ENCODE measurements at places on chromosomes 6 and 20.

GRCh38 chr6:21791581-21791980 is 198.0 kb downstream of the SOX4 start:
- DNase-seq, result no peak

DNA sequence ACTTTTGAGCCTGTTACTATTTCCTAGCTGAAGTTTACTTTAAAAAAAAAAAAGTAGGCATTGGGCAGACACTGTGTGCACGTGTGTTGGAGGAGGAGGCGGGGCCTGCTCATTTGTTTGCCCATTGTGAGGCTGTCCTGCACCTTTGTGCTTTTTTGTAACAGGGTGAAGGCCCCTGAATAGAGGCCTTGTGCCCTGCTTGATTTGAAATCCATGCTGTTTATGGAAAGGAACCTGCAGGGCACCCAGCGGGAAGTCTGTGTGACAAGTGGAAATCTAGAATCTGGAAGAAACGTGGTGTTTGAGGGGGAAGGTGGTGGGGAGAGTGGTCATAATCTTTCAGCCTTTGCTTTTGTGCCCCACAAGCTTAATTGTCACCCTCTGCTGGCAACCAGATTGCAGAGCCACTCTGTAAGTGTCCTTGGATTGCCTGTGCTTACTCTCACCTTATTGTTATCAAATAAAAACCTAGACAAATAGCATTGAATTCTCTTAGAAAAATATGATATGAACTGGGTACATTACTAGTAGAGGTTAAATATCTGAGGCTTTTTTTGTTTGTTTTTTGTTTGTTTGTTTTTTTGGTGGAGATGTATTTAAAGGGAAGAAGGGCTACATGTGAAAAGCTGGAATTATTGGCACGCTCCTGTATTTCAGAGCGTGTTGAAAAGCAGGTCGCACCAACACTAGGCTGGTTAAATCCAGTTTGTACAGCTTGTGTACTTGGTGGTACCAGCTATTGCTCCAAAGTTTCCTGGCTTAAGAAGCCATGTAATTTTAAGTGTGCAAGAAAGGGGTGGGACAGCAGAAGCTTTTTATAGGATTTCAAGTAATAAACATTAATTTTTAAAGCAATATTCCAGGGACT is 156.3 kb downstream of the ARID1B start:
- peak; percentile 77 for DNase-seq

DNA sequence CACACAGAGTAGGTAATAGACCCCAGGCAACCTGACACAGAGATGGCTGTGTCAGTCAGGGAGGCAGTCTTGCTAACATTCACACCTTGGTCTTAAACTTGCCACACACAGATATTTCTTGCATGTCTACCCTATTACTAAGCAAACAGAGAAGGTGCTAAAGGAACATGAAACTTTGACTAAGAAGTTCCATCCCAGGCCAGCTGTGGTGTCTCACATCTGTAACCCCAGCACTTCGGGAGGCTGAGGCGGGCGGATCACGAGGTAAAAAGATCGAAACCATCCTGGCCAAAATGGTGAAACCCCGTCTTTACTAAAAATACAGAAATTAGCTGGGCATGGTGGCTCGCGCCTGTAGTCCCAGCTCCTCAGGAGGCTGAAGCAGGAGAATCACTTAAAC is 222.4 kb upstream of the JARID2 start:
- no peak for DNase-seq

DNA sequence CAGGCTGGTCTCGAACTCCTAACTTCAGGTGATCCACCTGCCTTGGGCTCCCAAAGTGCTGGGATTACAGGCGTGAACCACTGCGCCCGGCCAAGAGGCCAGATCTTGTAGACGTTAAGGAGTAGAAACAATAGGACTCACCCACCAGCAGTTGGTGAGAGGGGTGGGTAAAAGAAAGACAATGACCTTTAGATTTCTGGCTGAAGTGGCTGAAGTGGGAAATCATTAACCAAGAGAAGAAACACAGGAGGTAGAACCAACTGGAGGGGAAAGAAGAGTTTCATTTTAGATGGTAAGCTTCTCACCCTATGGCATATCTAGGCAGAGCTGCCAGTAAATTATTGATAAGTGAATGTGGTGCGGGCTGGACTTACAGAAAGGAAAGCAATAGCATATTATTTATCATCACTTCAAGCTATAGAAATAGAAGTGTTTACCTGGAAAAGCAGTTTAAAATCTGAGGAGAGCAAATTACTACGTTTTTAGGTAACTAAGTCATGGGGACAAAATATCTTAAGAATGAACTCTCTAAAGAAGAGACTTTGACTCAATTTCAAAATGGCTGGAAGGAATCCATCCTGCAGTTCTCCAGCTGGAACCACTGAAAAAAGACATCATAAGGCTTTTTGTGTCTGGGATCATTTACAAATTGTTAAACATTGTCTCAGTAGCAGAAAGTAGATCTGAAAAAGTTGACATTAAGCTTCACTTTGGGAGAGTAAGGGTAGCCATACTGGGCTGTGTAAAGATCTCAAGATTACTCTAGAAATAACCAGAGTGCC is 109.6 kb downstream of the ALDH8A1 start:
- DNase-seq, result no peak

DNA sequence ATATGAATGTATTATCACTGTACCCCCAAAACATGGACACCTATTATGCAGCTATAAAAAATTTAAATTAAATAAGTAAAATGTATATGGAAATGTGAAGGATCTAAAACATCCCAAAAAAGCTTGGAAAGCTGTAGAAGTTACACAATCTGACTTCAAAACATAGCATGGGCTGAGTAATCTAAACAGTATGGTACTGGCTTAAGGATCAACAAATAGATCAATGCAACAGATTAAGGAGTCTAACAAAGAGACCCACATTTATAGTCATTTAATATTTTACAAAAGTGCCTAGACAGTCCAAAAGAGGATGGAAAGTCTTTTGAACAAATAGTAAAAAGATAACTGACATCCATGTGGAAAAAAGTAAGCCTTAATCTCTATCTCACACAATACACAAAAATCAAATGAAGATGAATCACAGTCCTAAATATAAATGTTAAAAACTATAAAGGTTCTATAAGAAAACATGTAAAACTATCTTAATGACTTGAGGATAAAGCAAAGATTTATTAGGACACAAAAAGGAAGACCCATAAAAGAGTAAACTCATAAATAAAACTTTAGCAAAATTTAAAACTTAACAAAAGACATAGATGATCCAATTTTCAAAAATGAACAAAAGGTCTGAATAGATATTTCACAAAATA is 46.8 kb downstream of the RANBP9 start:
- no peak for DNase-seq

DNA sequence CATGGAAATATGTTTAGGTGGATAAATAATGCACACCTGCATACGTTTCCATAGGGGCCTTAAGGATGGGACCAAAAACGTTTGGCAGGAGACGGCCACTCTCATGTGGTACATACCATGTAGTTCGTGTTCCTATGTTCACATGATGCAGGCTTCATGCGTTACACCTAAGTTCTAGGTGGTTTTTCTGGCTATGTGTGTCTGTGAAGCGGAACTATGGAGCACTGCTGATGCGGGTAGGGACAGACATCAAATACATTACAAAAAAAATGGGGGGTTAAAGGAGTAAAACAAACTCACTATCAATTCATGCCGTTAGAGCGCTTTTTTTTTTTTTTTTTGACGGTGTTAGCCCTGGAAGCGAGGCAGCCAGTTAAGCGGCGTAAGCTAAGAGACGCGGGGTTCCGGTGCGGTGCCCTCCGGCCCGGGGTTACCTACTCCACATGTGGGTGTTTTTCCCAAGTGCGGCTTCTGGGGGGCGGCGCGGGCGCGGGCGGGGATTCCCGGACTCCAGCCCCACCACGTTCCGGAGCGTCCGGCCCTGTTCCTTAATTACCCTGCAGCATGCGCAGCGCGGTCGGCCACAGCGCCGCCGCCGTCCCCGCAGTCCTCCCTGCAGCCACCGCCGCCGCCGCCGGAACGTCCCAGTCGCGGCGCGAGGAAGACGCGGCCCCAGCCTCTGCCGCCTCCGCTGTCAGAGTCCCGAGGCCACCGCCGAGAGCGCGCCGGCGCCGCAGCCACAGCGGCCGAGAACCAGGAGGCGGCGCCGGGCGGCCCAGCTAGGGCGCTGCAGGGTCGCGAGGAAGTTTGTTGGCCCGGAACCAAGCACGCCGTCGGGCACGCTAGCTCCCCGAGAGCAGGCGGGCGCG is 648 bp downstream of the COL19A1 start:
- peak; percentile 16 for DNase-seq

- no peak for DNase-seq
Observed at GRCh38 chr20:41150664-41151063, 13.3 kb downstream of the PLCG1 start.

DNA sequence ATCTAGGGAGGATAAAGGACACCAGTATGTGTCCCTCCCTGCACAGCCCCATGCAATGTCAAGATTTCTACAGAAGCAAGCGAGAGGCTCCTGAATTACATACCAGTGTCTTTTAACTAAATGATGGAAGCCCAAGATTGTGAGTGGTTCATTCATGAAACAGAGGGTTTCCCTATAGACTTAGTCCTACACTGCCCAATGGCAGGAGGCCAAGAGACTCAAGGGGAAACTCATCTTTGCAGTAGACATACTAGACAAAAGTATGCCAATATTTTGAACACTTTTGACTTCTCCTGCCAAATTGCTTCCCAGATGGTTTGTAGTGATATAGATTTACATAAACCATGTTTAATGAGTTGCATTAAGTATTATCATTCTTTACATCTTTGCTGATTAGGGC is 557.2 kb upstream of the JAG1 start:
- no peak for DNase-seq

- DNase-seq, result peak; percentile 53
Observed at GRCh38 chr20:1776681-1777475, 118.3 kb upstream of the SIRPA start.

GRCh38 chr20:6680441-6680840 is 87.0 kb upstream of the BMP2 start:
- no peak for DNase-seq

DNA sequence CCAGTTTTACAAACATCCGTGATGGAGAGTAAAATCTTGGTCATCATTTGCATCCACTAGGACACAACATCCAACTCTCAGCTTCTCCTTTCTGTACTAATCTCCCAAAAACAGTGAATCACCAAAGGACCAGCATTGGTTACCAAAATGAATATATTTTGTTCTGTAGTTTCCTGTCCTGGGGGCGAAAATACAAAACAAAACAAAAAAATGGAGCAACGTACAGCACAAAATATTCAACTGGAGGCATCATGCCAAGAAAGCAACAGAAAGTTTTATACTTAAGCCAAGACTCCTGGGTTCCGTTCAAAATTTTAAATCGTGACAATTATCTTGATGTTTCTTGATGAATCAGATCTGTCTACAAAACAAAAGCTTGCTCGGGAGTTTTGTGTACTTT is 126.6 kb upstream of the CCDC28A start:
- DNase-seq, result no peak

GRCh38 chr6:46652232-46652602 is 401 bp downstream of the CYP39A1 start:
- DNase-seq, result no peak

DNA sequence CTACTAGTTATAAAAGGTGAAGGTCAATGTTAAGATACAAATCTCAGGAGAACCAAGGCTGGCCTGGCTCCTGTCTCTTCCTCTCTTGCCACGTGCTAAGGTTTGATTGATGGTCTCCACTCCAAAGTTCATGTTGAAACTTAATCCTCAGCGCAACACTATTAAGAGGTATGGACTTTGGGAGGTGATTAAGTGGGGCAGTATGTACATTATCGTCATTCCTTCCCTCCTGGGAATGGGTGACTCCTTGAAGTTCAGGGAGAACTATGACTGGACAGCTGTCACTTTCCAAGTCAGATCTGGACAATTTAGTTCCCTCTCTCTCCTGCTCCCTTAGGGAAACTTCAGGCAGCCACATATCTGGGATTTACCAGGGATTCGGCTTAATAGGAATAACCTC is 50.5 kb downstream of the KCNK5 start:
- DNase-seq, result no peak

DNA sequence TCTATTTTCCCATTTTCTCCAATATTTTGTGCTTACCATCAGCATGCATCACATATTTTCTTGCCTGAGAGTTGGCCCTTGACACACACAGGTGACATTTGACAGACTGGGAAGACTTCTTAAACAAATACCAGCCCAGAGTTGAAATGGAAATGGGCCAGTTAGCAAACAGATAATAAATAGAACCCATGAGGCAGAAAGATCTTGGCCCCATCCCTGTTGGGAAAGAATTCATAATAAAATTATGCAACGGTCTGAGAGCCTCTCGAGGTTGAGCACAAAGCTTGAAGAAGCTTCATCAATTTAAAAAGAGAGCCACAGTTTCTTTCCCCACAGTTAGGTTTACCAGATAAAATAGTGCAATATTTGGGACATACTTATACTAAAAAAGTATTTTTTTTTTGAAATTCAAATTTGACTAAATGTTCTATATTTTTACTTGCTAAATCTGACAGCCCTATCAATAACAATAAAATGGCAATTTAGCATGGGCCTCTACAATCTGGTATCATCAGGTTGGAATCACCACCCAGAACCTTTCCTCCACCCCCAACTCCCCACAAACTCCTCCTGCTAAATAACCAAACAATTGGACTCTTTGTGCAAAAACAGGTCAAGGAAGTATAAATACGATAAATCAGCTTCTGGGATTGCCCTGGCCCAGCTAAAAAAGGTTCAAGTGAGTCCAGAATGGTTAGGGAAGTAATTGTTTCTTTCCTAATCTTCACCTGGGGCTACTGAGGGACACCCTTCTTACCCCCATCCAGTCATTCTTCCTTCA is 129.8 kb downstream of the CD164 start:
- DNase-seq, result peak; percentile 50

DNA sequence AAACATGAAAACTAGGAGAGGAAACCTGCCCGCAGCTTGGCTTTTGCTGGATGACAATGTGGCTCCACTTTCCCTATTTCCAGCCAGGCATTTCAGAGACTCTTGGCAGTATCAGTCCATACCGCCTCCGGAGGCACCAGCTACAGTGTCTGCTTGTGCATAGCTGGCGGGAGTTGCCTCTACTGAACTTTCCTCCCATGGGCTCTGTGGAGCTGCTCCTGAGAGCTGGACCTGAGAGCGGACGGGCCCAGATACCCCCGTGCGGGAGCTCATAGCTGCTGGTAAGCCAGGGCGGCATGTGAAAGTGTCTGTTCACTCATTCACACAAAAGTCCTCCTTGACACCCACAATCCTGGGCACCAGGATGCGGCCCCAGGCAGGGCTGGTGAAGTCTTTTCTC is 130.3 kb upstream of the PMEPA1 start:
- DNase-seq, result no peak

DNA sequence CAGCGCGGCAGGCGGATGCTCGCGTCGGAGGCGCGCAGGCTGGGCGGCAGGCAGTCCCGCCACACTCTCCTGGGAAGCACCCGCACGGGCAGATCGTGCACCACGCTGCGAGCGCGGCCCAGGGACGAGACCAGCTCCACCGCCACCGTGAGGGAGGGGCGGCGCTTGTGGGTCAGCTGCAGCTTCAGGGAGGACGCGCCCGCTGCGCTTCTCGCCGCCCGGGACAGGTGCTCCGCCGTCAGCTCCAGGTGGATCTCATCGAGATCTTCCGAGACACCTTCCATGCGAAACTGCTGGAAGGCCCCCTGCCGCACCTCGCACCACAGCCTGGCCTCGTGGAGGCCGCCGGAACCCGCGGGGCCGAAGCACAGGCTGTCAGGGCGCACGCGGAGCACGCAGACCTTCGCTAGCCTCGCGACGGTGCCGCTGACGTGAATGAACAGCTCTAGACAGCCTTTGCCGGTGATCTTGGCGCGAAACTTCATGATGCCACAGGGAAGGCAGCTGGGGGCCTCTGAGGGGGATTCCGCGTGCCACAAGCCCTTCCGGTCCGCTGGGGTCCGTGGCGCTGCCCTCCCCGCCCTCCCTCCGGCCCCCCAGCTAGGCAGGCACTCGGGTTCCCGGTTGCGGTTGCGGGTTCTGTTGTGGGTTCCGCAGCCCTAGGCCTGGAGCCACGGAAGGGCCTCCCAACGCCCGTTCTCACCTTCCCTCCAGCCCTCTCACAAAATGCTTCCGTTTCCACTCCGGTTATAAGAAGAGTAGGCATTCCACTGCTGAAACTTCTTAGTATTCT is at the start of gene HUS1B:
Gene HUS1B (minus strand): TSS at position 641 of the 793 bp plus-strand sequence. CDS start 156 bp downstream, at position 485.
- DNase-seq, result no peak
